Caco-2 (cell line): ENCODE measurements at places on chromosomes 6 and 20.

DNA sequence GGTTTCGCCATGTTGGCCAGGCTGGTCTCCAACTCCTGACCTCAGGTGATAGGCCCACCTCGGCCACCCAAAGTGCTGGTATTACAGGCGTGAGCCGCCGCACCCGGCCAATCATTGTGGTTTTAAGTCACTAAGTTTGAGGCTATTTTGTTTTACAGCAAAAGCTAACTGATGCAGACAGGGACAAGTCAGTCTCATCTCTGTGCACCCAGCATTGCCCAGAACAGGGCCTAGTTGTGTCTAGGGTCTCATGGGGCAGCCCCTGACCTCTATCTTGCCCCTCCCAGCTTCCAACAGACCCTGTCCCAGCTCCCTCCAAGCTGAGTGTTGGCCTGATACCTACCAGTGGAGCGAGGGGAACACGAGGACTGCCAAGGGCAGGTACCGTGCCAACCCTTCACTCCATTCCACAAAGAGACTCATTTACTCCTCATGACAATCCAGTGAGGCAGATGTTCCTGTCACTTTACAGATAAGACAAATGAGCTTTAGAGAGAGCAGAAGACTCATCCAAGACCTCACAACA, 8.9 kb upstream of the RBCK1 start:
- H3K27me3 ChIP-seq, result no peaks in the 10 kb centered on the region
- H3K4me3 ChIP-seq, result no peak overlapping the region
- H3K36me3 ChIP-seq, result peaks cover 7% of the 10 kb centered on the region
- peaks cover 26% of the 10 kb centered on the region for H3K4me1 ChIP-seq

- no peaks in the 10 kb centered on the region for H3K4me1 ChIP-seq
- DNase-seq, result no peak
- no peaks in the 10 kb centered on the region for H3K36me3 ChIP-seq
- H3K27ac ChIP-seq, result no peak overlapping the region
- no peak overlapping the region for H3K4me3 ChIP-seq
Observed at GRCh38 chr20:7392542-7393206, 547.6 kb downstream of the HAO1 start.

- H3K27me3 ChIP-seq, result no peaks in the 10 kb centered on the region
- no peak overlapping the region for H3K27ac ChIP-seq
- no peak overlapping the region for H3K4me3 ChIP-seq
- no peaks in the 10 kb centered on the region for H3K4me1 ChIP-seq
- no peak for DNase-seq
Observed at GRCh38 chr6:92962846-92963245, 456.5 kb downstream of the EPHA7 start.

DNA sequence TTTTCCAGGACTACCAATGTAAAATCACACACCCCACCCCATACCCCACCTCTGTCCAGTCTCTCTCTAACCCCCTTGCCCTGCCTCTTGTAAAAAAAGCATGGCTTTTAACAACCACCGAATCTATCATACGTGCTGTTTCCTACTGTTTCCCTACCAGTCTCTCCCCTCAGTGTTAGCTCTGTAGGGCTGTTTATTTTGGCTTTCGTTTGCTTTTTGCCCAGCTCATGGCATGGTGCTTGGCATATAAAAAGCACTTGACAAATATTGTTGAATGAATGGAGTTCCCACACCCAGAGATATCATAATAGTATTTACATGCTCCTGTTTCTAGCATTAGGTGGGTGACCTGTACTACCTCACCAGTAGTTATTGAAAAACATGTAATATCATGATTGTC, 148.2 kb downstream of the OPRM1 start:
- no peaks in the 10 kb centered on the region for H3K4me1 ChIP-seq
- DNase-seq, result no peak
- H3K27me3 ChIP-seq, result no peaks in the 10 kb centered on the region
- no peaks in the 10 kb centered on the region for H3K36me3 ChIP-seq
- H3K27ac ChIP-seq, result no peak overlapping the region

DNA sequence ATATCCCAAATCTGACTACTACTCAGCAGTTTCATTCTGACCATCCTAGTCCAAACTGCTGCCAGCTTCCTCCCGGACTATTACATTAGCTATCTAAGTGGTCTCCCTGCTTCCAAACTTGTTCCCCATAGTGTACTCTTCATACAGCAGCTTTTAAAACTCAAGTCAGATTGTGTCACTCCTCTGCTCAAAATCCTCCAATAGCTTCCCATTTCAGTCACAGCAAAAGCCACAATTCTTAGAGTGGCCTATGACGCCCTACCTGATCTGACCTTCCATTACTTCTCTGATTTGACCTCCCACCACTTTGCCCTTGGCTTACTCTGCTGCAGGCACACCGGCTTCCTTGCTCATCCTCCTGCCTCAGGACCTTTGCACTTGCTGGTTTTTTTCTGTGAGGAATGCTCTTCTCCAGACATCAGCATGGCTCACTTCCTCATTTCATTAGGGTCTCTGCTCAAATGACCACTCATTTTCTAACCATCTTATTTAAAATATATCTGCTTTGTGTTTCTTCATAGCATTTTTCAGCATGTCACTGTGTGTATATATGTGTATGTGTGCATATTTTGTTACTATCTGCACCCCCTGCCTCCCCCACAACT, 111.1 kb upstream of the DTNBP1 start:
- H3K36me3 ChIP-seq, result no peaks in the 10 kb centered on the region
- H3K4me3 ChIP-seq, result no peak overlapping the region
- no peak for DNase-seq
- H3K27me3 ChIP-seq, result no peaks in the 10 kb centered on the region

DNA sequence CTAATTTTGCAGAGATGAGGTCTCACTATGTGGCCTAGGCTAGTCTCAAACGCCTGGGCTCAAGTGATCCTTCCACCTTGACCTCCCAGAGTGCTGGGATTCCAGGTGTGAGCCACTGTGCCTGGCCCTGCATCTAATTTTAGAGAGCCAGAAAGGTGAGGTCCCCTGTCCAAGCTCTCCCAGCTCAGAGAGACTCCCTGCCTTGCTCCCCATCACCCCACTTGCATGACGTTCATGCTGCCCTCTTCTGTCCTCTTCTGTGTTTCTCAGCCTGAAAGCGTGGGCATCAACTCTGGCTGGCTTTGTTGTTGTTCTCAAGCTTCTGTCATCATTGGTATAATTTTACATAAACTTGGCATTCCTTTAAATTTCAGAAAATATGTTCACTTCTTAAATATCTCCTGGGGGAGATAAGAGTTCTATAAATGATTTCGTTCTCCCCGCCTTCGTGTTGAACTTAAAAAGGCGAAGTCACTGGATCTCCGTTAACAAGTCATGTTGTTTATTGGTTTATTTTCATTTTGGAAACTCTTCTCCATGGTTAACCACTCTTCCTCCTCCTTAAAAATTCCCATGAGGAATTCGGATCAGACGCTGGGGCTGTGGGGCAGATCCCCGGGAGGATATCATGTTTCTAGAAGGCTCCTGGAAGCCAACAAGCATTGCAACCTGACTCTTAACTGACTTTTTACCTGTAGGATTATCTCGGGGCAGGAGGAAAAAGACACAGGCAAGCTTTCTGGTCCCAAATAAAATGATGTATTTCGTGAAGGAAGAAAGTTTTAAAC, 13.2 kb upstream of the PARD6B start:
- no peak for DNase-seq
- H3K27ac ChIP-seq, result peak overlapping the region; percentile 3
- no peaks in the 10 kb centered on the region for H3K27me3 ChIP-seq
- peaks cover 41% of the 10 kb centered on the region for H3K4me1 ChIP-seq
- H3K36me3 ChIP-seq, result no peaks in the 10 kb centered on the region
- H3K4me3 ChIP-seq, result no peak overlapping the region

- no peaks in the 10 kb centered on the region for H3K27me3 ChIP-seq
- H3K27ac ChIP-seq, result no peak overlapping the region
- peaks cover 12% of the 10 kb centered on the region; the same call in 1 of the 2 replicates for H3K4me1 ChIP-seq
- no peak overlapping the region for H3K4me3 ChIP-seq
- H3K36me3 ChIP-seq, result no peaks in the 10 kb centered on the region; the same call in 1 of the 2 replicates
Observed at GRCh38 chr6:4624726-4625125, 151.5 kb upstream of the CDYL start.

DNA sequence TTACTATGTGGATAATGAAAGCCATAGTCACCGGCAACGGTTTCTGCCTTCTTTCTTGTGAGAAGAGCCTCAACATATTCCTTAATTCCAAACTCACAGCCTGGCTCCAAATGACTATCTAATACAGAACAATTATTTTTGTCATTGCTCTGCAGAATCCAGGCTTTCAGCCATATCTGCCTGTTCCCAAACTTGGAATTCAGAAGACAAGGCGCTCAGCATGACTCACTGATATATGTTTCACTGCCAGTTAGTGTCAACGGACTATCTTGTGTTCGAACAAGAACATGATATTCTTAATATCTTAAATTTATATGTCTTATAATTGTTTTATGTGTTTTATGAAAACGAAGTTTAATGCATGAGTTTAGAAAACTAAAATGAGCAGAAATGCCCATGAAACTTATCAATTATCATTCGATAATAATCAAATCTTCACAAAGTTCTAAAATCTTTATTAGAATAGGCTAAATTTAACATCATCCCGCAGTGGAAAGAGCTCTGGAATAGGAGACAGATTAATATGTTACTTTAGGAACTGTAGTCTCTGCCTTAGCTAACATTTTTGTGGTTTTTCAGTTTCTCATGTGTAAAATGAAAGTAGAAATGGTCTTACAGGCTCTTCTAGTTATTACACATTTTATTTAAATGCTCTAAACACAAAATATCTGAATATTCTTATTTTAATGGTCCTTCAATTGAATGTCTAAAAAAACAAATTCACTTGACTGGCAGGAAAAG, 669.3 kb upstream of the GJE1 start:
- no peak overlapping the region for H3K4me3 ChIP-seq
- H3K4me1 ChIP-seq, result no peaks in the 10 kb centered on the region
- H3K36me3 ChIP-seq, result no peaks in the 10 kb centered on the region
- no peak for DNase-seq
- H3K27me3 ChIP-seq, result no peaks in the 10 kb centered on the region; the same call in 1 of the 2 replicates

DNA sequence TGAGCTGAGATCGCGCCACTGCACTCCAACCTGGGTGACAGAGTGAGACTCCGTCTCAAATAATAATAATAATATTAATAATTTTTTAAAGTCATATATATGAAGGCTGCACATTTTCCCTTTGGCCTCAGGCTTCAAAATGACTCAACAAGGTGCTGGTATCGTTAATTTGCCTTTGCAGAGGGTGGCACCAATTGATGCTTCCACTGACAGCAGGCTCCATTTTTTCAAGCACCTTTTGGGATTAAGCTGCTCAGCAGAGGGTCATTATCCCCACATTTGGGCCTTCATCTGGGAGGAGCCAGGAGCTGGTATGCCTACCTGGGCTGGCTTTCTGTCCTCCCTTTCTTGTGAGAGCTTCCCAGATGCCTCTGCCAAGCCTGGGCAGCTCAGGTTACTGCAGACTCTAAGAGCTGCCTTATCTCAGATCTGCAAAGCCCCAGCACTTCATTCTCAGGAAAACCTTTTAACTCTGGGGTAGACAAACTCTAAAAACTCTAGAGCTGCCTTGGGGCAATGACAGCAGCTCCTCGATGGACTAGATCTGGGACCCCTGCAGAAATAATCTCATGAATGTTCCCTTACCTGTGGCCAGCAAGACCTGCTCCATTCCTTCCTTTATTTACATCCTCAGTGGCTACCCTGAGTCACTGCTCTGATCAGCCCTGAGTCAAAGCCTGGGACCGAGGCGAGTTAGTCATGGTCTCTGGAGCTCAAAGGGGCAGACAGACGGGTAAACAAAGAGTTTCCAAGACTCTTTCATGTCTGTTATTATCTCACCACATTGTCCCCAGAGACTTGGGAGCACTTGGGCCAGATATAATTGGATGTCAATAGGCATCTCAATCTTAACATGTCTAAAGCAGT, 80.0 kb upstream of the EYA2 start:
- peaks cover 5% of the 10 kb centered on the region; the same call in 1 of the 2 replicates for H3K4me1 ChIP-seq
- no peak overlapping the region for H3K27ac ChIP-seq
- 0 out of 2 replicates have a peak, but pooled peaks cover 1% of the 10 kb centered on the region for H3K27me3 ChIP-seq
- no peak overlapping the region for H3K4me3 ChIP-seq

- H3K4me1 ChIP-seq, result peaks cover 18% of the 10 kb centered on the region
- no peak for DNase-seq
- H3K36me3 ChIP-seq, result no peaks in the 10 kb centered on the region
- H3K27ac ChIP-seq, result no peak overlapping the region
- no peaks in the 10 kb centered on the region for H3K27me3 ChIP-seq
Observed at GRCh38 chr20:36850759-36851158, 25.2 kb upstream of the TLDC2 start.

- no peak for DNase-seq
- peaks cover 1% of the 10 kb centered on the region; the same call in 1 of the 2 replicates for H3K36me3 ChIP-seq
- no peaks in the 10 kb centered on the region for H3K4me1 ChIP-seq
Observed at GRCh38 chr6:157657754-157658153, 165.3 kb upstream of the SNX9 start.

- DNase-seq, result peak; percentile 78
- no peaks in the 10 kb centered on the region for H3K27me3 ChIP-seq
- no peaks in the 10 kb centered on the region for H3K36me3 ChIP-seq
- 0 out of 2 replicates have a peak, but pooled peaks cover 3% of the 10 kb centered on the region for H3K4me1 ChIP-seq
- H3K4me3 ChIP-seq, result no peak overlapping the region
Observed at GRCh38 chr20:1212607-1213396, 9.5 kb downstream of the C20orf202 start.

GRCh38 chr6:9002833-9003232, 567.5 kb upstream of the SLC35B3 start:
- H3K4me3 ChIP-seq, result no peak overlapping the region
- no peaks in the 10 kb centered on the region for H3K36me3 ChIP-seq
- no peak for DNase-seq
- peak overlapping the region; percentile 34 for H3K27ac ChIP-seq

DNA sequence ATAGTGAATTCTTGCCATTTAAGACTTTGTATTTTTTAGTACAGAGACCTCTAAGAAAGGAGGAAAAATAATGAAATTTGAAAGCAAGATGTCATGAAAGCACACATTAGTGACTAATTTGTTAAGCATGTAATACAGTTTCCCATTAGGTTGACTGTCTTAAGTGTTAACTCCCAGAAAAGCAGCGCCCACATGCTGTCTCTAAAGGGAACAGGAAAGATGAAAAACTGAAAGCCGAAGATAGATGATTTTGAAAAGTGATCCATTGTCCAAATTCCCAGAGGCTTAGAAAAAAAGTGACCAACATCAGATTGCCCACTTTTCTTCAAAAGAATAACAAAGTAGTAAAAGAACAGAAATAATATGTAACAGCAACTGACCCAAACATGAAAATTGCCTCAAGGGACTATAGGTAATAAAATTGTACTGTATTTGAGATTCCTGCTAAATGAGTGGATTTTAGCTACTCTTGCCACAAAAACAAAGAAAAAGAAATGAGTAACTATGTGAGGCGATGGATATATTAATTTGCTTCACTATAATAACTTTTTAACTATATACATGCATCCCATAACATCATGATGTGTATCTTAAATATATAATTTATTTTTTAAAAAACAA, 83.2 kb upstream of the OGFRL1 start:
- no peak for DNase-seq
- no peaks in the 10 kb centered on the region for H3K36me3 ChIP-seq
- no peaks in the 10 kb centered on the region for H3K4me1 ChIP-seq
- H3K27ac ChIP-seq, result no peak overlapping the region
- no peaks in the 10 kb centered on the region for H3K27me3 ChIP-seq

GRCh38 chr6:117989086-117989485, 82.0 kb downstream of the SLC35F1 start:
- no peak overlapping the region for H3K4me3 ChIP-seq
- H3K27me3 ChIP-seq, result no peaks in the 10 kb centered on the region
- H3K4me1 ChIP-seq, result no peaks in the 10 kb centered on the region
- no peak for DNase-seq
